Ovary (tissue), 10 donors: ENCODE measurements at places on chromosomes 12 and 14.

DNA sequence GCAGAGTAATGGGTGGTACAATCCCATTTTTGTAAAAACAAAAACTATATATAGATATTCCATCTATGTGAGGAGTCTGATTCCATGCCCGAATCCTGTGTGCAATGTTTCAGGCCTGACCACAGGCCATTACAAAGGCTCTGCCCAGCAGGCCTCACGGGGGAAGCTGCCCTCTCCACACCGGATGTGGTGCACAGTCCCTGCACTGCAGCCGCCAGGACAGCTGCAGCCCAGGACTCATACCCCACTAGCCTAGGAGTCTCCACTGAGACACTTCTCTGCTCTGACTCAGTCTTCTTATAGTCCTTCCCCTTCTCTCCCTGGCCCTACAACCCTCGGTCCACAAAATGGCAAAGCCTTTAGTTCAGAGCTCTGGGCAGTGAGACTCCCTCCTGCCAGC is 190.4 kb downstream of the PPM1H start:
- DNase-seq: no peak

DNA sequence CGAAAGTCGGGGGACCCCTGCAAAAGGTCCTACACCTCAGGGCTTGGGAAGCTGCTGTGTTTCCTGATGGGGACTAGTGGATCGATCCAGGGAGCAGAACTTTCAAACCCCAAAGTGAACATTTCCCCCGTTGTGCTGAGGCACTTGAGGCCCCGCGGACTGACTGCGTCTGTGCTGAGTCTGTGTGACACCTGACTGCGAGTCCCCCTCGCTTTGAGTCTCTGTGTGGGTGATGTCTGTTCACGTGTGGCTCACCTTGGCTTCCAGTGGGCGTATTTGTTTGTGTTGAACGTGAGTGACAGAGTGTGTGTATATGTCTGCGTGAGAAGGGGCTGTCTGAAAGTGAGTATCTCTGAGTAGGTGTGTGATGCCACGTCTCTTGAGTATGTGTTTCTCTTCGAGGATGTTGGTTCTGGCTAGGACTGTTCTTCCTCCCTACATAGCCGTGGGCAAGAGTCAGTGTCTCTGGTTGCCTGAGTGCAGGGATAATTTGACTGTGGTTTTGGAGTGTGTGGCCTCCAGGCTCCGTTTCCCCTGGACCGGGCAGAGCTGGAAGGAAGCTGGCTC is 1.3 kb downstream of the TEAD4 start:
- DNase-seq: no peak

DNA sequence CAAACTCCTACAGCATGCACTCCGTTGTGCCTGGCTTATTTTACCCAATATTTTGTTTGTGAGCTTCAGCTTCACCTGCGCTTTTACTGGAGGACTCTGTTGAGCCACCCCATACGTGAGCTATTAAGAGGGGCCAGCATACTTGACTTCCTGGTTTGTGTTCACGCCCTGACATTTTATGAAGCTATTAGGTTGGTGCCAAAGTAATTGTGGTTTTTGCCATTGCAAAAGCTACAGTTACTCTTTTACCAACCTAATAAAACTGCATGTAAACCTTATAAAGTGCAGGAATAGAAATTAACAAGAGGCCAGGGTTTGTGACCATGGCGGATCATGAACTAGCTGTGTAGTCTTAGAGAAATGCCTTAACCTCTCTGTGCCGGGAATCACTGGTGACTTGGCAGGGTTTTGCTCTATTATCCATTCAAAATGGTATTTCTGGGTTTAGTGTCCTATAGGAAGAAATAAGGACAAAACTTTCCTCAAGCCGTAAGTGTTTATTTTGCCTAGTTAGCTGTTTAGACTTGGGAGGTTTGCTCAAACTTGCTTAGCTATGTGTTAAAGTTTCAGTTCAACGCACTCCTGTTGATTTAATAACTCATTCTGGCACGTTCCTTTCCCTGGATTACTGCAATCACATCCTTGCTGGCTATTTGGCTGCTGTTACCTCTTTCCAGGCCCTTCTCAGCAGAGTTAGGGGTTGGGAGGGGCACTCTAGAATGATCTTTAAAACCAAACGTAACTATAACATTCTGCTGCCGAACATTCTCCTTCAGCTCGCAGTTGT is 1027.6 kb downstream of the BCL11B start:
- no peak for DNase-seq

- no peak for DNase-seq
These were observed 67.0 kb downstream of the PRMT8 start for GRCh38 chr12:3557791-3558620.

DNA sequence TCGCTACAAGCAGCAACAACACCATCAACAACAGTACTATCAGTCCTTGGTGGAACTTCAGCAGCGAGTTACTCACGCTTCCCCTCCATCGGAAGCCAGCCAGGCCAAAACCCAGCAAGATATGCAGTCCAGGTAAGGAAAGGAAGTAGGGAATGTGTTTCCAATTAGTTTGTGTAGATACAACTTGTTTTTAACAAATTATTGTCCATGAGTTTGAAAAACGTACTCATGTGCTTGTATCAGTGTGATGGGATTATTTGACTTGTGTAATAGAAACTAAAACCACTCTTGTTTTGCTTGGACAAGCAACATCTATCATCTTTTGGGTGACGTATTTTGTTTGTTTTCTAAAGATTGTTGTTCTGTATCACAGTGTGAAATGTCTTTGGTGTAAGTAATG is 137.9 kb downstream of the NAV3 start:
- DNase-seq: no peak

- no peak for DNase-seq
These were observed 919.9 kb downstream of the FSCB start for GRCh38 chr14:43587183-43587582.

GRCh38 chr14:65173973-65174693 is 71.8 kb upstream of the MAX start:
- no peak for DNase-seq

- DNase-seq: no peak
These were observed 178.1 kb upstream of the DDHD1 start for GRCh38 chr14:53331247-53331646.

- no peak for DNase-seq
These were observed 19.4 kb downstream of the TPH2 start for GRCh38 chr12:71958056-71958455.

DNA sequence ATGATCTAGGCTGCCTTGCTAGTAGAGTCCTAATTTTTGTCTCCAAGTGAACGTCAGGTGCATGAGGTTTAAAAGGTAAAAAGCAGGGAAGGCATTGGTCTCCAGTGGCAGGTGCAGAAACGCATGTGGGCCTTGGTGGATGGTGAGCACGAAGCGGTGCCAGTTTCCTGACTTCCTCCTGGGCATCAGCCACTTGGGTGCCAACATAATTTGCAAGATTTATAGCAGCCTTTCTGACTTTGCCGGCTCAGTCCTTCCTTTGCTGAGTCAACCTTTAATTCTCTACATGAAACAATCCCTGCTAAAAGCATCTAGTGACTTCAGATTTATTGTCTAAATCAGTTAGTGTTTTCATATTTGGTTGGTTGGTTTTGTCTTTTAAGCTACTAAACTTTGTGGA is 355.7 kb upstream of the TMEM132C start:
- DNase-seq: no peak

DNA sequence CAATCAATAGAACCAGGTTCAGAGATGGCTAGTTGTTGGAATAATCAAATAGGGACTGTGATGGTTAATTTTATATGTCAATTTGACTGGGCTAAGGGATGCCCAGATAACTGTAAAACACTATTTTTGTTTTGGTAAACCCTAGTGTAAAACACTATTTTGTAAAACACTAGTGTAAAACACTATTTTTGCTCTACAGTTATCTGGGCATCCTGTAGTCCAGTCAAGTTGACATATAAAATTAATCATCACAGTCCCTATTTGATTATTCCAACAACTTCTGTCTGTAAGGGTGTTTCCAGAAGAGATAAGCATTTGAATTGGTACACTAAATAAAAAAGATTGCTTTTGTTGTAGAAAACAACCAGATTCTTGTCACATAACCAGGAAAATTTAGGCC is 15.6 kb upstream of the EML5 start:
- no peak for DNase-seq

DNA sequence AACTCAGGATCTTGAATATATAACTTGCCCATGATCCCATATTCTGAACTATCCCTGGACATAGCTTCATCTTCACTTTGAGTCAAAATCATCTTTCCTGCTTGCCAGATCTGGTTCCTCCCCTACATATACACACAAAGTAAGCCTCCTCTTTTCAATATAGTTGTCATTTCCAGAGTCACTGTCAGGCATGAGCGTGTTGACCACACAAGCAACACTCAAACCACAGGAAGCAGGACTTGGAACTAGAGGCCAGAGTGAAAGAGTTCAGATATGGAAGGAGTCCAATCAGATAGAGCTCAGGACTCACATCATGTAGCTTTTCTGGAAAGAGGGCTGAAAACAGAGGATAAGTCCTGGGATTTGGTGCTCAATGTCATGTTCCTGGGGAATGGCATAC is 1140.6 kb downstream of the BCL11B start:
- DNase-seq: no peak

- no peak for DNase-seq
These were observed 224.8 kb downstream of the DACT1 start for GRCh38 chr14:58862416-58863160.

DNA sequence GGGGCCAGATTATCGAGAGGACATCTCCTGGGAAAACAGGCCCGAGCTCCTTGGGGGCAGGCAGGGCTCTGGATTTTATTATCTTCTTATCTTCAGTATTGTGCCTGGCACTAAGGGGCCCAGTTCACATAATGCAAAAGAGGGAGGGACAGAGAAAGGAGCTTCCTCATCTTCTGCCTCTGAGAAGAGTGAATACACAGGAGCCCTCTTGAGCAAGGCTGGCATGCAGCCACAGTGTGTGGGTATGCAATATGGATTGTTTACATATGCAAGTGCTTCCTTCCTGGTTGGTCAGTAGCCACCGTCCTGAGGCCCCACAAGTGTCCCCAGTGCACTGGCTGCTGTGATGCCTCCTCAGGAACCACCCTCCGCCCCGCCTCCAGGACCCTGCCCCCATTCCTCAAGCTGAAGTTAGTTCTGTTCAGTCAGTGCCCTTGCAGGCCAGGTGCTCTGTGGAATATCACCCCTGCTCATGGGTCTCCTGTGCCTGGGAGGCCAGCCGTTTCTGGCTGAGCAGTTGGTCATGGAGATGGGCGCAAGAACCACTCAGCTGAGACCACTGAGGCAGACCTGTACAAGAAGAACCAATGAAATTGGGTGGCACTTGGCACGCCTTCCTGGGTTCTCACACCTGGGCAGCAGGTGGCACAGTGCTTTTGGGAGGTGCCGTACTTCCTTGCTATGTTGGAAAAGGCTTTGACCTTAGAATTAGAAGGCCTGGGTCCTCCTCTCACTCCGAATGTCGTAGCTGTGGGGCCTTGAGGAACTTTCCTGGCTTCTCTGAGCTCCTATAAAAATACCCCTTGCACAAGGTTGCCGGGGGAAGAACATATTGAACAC is 35.1 kb upstream of the ACTN1 start:
- DNase-seq: no peak

DNA sequence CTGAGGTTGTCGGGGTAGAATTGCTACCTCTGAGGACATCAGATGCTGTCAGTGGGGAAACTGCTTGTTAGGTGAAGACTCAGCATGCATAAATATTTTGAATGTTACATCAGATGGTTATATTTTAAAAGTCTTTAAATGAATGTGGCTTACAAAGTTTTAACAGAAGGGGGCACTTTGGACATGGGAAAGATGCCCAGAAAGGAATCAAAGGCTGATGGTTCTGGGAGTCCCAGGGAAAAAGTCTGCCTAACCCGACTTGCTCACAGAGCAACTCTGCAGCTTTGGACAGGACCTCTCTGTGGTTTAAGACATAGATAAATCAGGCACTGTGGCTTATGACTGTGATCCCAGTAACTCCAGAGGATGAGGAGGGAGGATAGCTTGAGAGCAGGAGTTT is 474.9 kb downstream of the ATP23 start:
- DNase-seq: no peak

GRCh38 chr14:24966579-24966964 is 83.4 kb downstream of the STXBP6 start:
- DNase-seq: no peak

GRCh38 chr12:55742719-55743405 is at the start of gene GDF11:
Gene GDF11, plus strand, starts transcription at chr12:55743122. Its CDS starts 195 bp downstream, at chr12:55743317.
- peak; percentile 90 for DNase-seq

DNA sequence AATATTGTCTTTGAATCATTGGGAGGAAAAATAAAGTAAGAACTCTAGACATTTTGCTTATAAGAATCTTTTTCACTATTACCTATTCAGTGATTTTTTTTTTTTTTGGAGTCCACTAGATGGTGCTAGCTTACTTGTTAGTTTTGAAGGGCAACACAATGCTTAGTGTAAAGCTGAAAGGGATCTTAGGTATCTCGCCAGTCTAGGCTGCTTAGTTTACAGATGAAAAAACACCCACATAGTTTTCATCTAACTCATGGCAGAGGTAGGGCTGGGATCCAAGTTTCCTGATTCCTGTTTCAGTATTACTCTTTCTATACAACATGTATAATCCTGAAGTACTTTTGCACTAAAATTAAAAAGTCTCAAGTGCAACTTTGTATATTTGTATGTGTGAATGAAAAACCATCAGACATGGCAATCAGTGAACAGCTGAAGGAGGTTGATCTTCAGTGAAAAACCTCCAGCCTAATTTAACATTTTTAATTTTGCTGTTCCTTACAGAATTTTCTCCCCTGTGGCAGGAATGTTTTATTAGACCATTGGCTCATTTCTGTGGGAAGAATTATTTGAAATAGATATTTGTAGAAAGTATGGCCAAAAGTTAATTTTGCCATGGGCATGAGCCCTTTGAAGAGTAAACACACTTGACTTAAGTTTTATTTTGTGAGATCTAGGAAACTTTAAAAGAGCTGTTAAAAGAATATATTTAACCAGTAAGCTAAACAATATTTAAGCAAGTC is 40.7 kb downstream of the LRRIQ1 start:
- DNase-seq: no peak

DNA sequence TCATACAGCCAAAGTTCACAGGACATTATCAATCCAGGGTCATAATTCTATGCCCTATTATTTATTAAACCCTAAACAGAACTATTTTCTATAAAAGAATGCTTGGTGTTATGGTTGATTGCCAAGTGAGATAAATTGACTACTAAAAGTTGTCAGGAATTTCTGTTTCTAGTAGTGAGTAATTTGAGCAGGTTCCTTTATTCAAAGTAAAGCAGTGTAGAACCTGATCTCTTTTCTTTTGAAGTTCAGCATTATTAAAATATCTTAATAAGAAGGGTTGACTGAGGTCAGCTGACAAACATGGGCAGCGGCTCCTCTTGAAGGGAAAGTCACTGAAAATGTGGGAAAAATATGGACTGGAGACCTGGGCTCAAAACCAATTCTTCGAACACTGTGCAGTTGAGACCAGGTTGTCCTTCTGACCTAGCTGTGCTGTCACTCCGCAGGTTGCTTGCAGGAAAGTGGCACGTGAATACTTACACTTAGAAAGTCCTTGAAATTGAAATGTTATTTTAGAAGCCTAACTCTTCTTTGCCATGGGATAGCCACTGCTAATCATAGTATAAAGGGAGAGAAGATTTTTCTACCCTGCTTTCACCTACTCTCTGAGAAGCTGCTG is 141.0 kb downstream of the RASSF9 start:
- no peak for DNase-seq
